ENCODE measurements at places on chromosomes 4 and X. TPM values are rescaled to one million over a fixed set of nuclear protein-coding genes. Genes with fewer than 3 reads are reported as not detected.

Gene GNRHR
- not detected for total RNA-seq

Gene CXorf51A
- total RNA-seq, result not detected

Gene SPANXB1
- total RNA-seq, result not detected

Gene EMCN
- total RNA-seq, result not detected

Gene FGF2
- 0.56 TPM for total RNA-seq

Gene USP27X
- total RNA-seq, result 2.0 TPM

DNA sequence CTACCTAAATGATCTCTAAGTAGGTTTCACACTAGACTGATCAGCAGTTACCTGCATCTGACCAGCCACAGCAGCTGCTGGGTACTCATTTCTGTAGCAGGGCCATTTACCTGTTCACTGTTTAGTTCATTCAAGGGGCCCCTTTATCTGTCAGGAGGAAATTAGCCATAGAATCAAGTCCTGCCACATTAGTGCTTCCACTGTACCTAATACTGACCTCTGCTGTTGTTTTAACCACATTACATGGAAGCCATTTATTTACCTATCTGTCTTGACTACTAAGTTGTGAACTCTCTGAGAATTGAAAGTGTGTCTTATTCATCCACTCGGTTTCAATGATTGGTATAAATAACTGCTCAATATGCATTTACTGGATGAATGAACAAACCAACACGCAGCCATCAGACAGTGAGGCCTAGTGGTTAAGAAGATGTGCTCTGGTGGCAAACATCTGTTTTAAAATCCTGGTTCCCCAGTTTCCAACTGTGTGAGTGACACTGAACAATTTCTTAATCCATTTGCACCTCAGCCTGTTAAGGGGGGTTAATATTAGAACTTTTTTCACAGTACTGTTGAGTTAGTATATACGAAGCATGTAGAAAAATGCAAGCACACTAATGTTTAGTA is 30.0 kb upstream of the ANXA5 start:
- peak; percentile 42 for DNase-seq

DNA sequence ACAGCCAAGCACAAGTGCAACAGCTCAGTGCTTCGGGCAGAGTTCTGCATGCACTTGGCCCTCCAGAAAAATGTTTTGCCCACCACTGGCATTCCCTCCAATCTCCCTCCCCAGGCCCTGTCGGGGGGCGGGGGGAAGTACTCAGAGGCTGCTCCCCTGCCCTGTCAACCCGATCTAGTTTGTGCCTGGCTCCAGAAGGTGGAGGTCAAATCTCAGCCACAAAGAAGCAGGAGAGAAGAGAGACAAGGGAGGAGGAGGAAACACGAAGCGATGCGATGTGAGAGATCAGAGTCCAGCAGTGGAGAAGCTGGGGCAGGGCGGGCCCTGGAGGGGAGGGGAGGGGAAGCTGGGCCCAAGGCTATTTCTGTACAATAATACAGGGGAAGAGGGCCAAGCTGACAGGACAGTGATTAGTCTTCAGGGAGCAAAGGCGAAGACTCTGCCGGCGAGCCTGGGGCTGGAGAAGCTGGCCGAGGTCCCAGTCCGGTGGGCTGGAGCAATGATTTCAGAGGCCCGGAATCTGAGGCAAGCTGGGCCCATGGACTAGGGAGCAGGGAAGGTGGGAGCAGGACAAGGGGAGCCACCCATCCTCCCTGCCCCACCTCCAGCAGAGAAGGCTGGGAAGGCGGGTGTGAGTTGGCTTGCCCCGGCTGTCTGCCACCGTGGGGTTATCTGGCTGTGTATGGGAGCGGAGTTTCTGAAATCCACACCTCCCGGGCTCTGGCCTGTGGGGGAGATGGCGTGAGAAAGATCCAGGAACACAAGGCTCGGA is 167.1 kb downstream of the EFNB1 start:
- no peak for DNase-seq

- DNase-seq, result no peak
Measured at GRCh38 chr4:91298156-91298700, 1005.5 kb upstream of the GRID2 start.

DNA sequence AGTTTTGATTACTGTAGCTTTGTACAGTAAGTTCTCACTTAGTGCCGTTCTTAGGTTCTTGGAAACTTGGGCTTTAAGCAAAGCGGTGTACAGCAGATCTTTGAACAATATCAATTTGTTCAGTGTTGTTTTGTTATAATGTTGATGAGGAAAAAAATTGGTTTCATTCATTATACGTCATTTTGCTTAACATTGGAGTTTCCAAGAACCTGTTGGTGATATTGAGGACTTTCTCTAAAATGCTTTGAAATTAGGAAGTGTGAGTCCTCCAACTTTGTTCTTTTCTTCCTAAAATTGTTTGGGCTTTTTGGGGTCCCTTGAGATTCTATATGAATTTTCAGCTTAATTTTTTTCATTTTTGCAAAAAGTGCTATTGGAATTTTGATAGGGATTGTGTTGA is 49.1 kb downstream of the STAG2 start:
- DNase-seq, result no peak

- DNase-seq, result peak; percentile 52
Measured at GRCh38 chrX:129678614-129679195, 23.9 kb upstream of the APLN start.

DNA sequence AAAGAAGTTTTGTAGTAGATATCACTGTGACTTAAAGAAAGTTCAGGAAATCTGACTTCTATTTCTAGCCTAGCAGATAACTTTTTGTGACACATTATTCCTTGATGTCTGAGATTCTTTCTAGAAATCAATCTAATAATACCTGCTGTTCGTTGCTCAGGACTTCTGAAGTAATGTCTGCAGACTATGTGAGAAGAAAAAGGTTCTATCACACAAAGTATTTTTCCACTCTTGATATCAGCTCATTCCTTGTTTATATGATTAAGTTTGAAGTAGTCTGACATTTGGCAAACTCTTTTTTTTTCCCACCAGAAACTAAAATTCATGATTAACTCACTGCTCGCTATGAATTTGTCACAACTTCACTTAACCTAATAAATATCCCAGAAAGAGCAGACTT is 56.6 kb downstream of the TLL1 start:
- no peak for DNase-seq

DNA sequence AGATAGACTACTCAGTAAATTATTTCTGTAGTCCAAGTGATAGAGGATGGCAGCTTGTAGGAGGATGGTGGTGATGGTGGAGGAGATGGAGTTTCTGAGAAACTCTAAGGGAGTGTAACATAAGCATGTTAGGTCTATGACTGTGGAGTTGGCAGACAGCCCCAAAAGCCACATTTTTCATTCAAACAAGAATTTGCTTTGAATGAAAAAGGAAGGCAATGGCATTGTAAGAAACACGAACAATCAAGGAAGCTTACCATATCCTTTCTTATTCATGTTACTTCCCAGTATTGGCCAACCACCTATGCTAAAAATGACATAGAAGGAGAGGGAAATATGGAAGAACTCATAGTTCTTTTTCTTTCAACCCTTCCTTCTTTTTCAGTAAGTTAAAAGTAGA is 18.7 kb upstream of the SEC24B start:
- no peak for DNase-seq

GRCh38 chrX:38649221-38649620 is 87.9 kb downstream of the TSPAN7 start:
- DNase-seq, result no peak

DNA sequence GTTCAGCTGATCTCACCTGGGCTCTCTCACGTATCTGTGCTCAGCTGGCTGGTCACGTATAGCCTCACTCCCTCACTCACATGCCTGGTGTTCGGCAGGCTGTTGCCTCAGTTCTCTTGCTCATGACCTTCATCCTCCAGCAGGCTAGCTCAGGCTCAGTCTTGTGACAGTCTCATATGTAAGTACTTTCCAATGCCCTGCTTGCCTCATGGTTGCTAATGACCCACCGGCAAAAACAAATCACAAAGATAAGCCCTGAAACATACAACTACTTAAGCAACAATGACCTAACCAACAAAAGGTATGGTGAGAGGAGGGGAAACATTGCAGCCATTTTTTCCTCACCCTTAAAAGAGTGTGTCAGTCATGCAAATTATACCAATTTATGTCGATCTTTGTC is 25.0 kb downstream of the MEPE start:
- no peak for DNase-seq

DNA sequence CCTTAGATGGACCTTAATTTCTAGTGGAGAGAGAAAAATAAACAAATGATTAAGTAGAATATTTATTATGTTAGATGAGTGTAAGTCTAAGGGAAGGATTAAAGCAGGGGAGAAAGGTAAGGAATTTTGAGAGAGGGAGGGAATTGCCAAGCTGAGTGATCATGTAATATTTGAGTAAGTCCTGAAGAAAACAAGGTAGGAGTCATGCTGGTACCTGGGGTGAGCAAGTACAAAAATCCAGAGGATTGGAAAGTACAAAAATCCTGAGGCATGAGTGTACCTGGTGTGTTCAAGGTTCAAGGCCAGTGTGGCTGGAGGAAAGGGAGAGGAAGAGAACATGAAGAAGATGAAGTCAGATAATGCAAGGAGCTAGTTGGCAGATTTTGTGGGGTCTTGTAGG is 87.2 kb upstream of the MYOZ2 start:
- no peak for DNase-seq
